ENCODE measurements at places on chromosomes 4 and X.

- DNase-seq = no peak
These were observed 29.6 kb downstream of the MCUB start for GRCh38 chr4:109589605-109590004.

GRCh38 chrX:65821721-65822496, 154.5 kb downstream of the MSN start:
- DNase-seq = no peak

GRCh38 chr4:87937523-87937922, 38.0 kb upstream of the SPP1 start:
- DNase-seq = no peak

GRCh38 chrX:72208126-72208800, 26.7 kb downstream of the PIN4 start:
- DNase-seq = no peak

DNA sequence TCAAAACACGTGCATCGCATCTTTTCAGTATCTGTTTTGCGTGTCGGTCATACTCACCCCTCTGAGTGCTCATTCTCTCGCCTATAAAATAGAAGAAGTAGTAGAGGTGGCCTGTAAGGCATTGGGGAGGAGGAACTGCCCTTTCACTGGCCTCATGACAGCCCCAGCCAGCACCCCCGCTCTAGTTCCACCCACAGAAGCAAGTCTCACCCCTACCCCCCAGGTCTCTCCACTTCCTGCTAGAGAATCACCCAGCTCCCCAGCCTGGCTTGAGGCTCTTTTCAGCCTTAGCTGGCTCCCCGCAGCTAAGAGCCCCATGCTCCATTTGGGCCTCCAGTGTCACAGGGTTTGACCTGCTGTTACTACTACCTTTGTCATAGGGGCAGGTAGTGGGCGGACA, 11.8 kb downstream of the HDAC6 start:
- no peak for DNase-seq

DNA sequence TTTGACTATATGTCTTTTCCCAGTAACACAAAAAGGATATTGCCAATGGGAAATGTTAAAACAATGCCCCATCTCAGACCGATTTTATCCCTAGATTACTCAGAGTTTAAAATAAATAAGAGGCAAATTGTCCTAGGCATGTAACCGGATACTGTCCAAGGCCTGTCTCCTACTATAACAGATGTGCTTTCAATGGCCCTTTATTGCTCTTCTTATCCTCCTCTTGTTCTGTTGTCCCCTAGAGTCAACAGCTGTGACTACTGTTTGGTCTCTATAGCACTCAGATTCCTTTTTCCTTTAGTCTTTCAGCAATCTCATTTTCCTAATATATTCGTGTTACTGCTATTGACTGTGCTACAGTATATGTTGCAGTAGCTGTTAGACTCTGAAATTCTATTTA, 66.8 kb upstream of the PLS3 start:
- no peak for DNase-seq

- no peak for DNase-seq
These were observed 51.8 kb downstream of the TBL1X start for GRCh38 chrX:9516635-9517034.

- no peak for DNase-seq
These were observed 1.4 kb upstream of the LGI2 start for GRCh38 chr4:25032126-25032525.

DNA sequence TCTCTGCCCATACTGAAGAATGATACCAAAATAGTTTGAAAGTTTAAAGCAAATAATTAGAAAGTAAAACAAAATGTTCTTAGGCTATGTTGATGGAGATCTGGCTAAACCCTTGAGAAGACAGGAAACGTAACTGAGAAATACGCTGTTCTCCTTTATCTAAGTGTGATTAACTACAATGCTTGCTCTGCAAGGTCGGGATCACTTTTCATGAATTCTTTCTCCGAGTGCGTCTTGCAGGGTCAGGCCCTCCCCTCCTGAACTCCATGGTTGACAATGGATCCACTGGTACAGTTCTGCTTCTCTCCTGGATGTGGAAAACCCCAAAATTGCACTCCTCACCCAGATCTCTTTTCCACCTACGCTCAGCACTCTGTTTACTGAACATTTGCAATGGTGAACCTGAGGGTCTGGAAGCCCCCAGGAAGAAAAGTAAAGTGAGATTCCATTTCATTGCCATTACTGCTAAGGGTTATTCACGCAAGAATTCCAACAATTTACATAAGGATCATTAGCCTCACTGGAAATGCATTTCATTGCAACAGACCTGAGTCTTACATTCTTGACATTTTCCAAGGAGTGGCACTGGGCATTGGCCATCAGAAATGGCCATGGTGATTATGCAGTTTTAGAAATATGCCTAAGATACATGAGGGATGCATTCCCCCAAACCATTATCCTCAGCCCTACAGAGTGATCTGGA, 24.6 kb upstream of the WWC2 start:
- no peak for DNase-seq

DNA sequence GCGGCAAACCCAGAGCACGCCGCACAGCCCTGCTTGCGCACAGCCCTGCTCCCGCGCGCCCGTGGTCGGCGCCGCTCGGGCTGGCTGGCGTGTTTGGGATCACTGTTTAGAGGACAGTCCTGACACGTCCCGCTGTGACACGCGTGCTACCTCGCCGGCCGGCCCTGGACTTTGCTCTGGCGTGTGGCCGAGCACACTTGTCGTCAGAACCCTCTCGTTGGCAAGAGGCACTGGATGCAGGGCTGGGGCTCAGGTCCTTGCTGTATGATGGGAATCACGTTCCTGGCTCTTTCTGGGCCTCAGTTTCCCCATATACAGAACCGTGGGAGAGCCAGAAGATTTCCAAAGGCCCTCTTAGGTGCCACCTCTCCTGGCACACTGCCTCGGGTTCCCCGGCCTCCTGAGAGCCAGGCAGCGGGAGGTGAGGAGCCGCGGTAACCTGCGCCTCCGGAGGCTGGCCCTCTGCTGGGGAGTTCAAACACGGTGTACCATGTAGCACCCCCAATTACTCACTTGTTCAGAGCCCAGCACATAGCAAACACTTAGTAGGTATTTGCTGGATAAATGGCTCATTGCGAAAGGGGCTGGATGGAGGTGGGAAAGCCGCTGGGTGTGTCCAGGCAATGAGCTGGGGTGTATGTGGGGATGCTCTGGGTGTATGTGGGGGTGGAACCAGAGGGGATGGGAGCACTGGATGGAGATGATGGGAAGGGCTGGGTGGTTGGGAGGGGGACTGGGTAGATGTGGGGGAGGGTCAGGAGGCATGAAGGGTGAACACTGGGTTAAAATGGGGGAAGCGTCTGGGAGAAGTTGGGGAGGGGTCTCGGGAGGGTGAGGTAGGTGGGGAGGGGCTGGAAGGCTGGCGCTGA, 76.6 kb downstream of the HTRA3 start:
- DNase-seq = no peak

GRCh38 chrX:148298737-148299136, 201.7 kb upstream of the AFF2 start:
- no peak for DNase-seq

- DNase-seq = peak; percentile 41
These were observed 2.9 kb upstream of the FAT1 start for GRCh38 chr4:186726426-186727168.

- DNase-seq = no peak
These were observed 82.6 kb upstream of the GYPA start for GRCh38 chr4:144223149-144223548.

DNA sequence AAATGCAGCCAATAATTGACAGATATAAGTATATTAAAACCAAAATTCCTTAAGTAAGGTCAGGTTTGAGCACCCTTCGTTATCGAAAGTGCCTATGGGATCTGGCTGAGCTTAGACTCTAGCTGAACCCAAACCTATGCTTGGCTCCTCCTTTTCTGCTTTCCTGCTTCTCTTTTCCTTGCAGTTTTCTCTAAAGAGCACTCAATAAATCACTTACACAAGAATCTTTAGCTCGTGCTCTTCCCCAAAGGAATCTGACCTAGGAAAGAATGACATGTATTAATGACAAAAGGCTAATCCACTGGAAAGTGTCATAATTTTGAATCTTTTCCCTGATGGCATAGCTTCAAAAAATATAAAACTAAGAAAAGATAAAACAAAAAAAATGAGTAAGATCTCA, 282.7 kb downstream of the DKK2 start:
- DNase-seq = no peak

DNA sequence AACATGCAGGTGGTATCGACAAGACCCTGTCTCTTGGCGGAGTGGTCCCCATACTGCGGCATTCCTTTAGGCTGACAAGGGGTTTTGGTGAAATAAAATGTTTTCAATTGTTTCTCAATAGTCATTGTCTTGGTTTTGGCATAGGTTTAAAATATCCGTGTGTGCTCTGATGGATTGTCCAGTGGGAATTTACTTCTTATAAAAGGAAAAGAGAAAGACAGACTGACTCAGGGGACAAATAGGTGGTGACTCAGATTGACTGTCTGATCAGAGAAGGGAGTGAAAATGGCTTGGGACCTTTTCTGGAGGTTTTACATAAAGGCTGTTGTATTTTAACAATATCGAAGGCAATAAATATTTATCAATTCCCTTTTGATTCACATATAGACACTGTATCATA, 129.8 kb downstream of the SORBS2 start:
- no peak for DNase-seq

DNA sequence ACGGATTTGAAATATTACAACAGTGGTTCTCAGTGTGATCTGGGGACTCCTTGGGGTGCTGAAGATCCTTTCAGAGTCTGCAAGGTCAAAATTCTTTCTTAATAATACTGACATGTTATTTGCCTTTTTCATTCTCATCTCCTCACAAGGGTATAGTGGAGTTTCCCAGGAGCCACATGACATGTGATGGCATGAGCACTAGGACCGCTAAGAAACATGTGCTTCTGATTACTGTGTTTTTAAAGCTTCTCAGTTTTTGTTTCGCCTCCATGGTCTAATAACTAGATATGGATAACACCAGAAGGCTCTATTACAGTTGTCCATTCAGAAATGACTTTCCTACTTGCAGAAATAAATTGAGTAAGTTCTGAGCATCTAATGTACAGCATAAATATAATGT, 156.1 kb downstream of the RAB28 start:
- no peak for DNase-seq

- DNase-seq = no peak
These were observed 10.9 kb upstream of the WDFY3 start for GRCh38 chr4:84977396-84977795.

DNA sequence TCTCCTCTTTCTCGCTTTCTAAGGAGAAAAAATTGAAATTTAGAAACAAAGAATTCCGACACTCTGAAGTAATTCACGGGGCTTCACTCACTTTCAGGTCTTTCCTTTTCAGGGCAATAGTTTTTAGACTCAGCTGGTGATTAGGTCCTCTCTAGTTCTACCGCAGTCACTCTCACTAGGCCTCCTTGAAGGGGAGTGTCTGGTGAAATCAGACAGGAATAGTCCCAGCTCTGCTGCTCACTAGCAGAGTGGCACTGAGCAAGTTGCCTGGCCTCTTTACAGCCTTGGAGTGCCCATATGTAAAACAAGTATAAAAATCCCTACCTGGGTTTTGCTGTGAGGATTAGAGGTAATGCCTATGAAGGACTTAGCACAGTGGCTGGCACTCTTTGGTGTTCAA, 64.1 kb downstream of the NEUROG2 start:
- DNase-seq = no peak

- DNase-seq = no peak
These were observed 5.8 kb downstream of the SRPX2 start for GRCh38 chrX:100649550-100650356.

DNA sequence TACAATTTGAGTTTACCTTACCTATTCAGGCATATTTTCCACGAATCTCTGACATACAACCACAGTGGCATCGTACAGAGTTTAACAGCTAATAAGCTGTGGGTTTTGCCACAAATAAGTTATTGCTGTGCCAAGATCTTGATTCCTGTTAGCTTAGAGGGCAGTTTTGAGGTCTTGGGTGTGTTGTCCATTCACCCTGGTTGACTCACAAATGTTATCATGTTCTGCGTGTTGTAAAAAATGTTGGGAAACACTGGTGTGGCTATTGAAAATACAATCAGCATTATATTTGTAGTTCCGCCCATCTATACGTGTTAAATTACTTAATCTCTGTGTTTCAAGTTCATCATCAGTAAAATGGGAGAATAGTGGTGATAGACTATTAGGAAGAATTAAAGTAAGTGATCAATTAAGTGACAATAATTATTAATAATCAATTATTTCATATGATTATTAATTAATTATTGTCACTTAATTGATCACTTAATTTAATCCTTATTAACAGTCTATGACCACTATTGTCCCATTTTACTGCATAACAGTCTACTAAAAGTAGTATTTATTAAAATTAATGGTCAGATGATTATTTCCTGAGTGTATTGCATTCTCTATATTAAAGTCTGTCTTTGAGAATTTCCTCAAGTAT, 96.3 kb downstream of the TMA16 start:
- no peak for DNase-seq

GRCh38 chr4:77593993-77594392, 11.6 kb upstream of the CXCL13 start:
- DNase-seq = no peak

GRCh38 chr4:48636911-48637310, 143.2 kb downstream of the FRYL start:
- no peak for DNase-seq

DNA sequence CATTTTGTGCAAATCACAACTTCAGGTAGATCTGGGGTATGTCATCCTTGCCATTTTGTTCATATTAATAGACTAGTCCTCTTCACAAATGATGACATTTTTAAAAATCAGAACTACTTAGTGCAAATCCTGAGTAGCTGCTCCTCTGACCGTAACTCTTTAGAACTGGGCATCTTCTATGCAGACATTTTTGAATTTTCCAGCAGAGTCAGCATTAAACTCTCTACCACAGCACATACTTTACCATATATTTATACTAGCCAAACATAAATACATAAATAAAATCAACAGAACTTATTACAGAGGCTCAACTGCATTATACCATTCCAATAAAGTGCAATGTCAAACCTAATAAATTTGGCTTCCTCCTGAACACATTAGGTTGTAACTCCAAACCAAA, 4.5 kb upstream of the SLITRK2 start:
- DNase-seq = no peak

GRCh38 chr4:87718217-87718835, 68.2 kb downstream of the DMP1 start:
- DNase-seq = no peak

GRCh38 chrX:40298069-40298468, 200.3 kb upstream of the BCOR start:
- no peak for DNase-seq

DNA sequence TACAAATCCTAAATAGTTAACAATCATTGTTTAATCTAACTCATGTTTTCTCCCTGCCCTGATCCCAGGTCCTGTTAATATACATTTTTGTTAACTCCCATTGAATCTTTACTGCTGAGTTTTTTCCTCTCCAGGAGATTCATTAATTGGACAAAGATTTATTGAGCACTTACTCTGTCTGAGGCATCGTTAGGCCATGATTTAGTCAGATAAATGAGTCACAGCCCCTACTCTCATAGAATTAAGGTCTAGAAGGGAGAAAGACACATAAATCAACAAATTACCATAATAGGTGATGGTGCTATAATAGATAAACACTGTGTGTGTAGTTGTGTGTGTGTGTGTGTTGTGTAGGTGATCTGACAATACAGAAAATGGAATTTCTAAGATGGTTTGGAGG, 112.5 kb downstream of the MAPK10 start:
- DNase-seq = no peak

GRCh38 chr4:123995936-123996335, 599.3 kb downstream of the SPRY1 start:
- no peak for DNase-seq

All from nucleus accumbens (tissue), 56 donors.